Dermis blood vessel endothelial cell (primary cell): ENCODE measurements at places on chromosomes 11 and 22. TPM values are rescaled to one million over a fixed set of nuclear protein-coding genes. Genes with fewer than 3 reads are reported as not detected.

DNA sequence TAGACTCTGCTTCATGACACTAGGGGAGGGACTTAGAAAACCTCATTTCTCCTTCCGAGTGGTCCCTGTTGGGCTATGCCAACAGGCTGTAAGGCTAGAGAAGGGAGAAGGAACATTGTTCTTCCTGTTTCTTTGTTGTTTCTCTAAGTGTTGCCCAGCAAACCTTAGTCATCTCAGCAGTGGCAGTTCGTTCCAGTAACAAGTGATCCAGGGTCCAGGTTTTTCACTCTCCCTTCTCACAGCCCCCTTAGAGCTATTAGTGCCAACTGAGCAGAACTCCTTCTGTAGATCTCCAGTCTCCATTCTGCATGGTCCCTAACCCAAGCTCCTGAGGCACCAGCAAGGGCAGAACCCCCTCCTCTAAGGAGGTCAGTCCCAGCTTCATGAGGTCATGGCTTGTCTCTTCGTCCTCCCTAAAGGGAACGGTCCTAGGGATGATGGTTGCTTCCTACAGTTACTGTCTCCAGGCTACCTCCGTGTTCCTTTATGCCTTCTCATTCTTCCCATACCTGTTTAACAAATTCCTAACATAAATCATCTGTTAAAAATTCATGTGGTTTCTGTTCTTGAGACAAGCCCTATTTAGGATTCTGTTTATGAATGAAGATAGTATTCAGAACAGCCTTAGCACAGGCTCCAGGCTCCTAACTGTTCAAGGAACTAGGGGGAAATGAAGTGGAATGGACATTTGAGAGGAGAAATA lies 168.6 kb upstream of the UBASH3B start:
- peak; percentile 72 for DNase-seq

DNA sequence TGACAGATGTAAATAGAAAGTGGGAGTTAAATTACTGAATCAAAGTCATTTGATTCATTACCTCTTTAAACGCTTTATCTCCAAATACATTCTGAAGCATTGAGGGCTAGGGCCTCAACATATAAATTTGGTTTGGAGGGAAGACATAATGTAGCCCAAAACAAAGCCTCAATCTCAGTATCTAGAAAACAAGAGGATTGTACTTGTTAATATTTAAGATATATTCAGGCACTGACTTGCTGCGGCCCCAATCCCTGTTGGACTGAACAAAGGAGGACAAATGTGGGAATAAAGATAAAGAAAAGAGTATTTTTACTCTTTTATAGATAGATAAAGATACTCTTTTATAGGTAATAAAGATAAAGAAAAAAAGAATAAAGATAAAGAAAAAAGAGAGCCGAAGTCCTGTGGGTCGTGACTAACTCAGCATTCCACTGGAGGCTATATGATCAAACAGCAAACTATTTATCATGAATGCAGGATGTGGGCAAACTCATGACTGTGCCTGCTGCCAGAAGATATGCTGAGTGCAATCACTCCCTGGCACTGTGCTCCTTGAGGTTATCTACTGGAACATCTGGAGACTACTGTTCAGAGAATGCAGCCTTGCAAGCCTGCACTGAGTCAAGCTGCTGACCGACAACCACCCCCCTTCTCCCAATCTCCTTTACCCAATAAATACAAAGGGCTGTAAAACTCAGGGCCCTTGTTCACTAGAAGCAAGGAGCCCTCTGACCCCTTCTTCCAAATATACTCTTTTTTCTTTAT lies 6.9 kb downstream of the OR10V1 start:
- peak; percentile 78 for DNase-seq

DNA sequence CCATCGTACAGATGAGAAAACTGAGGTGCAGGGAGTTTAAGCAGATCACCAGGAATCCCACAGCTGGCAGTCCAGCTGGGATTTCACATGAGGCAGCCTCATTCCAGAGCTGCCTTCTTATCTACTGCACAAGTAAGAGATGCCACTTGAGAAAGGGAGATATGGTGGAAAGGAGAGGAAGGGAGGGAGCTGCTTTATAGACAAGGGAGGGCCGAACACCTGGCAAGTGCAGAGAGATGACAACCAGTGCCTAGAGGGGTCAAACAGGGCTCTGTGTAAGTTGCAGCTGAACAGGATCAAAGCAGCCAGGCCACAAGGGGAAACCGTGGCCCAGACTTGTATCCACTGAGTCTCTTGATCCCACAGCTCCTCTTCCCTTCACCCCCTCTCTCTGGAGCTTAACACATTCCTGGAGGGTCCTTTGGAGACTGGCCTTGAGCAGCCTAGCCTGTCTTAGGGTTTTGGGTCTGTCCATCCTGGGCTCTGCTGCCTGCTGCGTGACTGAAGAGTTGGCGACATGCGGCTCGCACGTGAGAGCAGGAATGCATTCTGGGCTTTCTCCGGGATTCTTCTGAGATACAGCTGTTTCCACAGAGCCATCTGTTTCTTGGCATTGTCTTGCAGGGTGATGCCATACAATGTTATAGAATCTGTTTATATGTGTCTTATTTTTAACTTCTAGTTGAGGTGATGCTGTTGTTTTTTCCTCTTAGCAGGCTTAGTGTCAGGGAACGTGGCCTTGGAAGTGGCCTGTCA lies 268.5 kb upstream of the SYN3 start:
- DNase-seq: no peak

GRCh38 chr22:39690881-39691605 lies 120.5 kb downstream of the CACNA1I start:
- DNase-seq: no peak

ZW10 gene
- total RNA-seq: 23.3 and 31.6 TPM in 2 replicates
